ENCODE measurements at places on chromosomes 2 and 18.
A peak's percentile ranks its signal among the peaks of the same experiment; 100 is the strongest.

GRCh38 chr2:149827585-149828126 lies 240.1 kb upstream of the MMADHC start:
- DNase-seq, result no peak

- DNase-seq, result no peak
These were observed 43.3 kb upstream of the CYP20A1 start for GRCh38 chr2:203195331-203196036.

- DNase-seq, result no peak
These were observed 807.2 kb downstream of the LRP1B start for GRCh38 chr2:141323571-141323970.

GRCh38 chr18:9570255-9570654 lies 44.1 kb downstream of the PPP4R1 start:
- no peak for DNase-seq

DNA sequence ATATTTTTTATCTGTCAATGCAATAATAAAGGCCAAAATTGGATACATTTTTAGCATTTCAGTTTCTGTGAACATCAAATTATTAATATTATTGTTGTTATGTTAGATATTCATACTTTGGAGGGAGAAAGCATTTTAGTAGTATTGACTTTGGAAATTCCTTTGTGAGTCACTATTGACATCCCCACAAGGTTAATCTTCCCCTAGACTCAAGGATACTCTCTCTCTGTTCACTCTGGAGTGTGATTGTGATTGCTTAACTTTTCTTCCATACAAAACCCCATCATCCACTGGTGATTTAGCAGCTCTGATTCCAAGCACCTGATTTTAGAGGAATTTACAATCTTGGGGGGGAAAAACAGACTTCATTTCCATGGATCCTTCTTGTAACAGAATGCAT lies 352.0 kb downstream of the THSD7B start:
- peak; percentile 84 for DNase-seq

DNA sequence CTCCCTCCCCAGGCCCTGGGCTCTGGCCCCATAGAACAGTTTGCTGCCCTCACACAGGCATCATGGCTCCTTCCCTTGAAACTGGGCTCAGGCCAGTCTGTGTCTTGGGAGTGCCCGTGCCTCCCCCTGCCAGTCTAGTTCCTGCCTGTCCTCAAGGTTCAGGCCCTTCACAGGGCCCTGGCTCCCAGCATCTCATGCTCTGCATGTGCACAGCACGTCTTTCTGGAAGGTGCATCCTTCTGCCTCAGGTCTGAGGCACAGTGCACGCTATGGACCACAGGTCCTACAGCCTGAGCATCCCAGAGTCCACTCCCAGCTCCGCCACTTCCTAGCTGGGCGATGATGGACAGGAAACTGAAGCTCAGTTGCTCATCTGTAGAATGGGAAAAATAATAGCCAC lies 35.6 kb upstream of the FOSL2 start:
- DNase-seq, result no peak

GRCh38 chr2:48415836-48416515 lies 114.0 kb upstream of the STON1 start:
- DNase-seq, result no peak

DNA sequence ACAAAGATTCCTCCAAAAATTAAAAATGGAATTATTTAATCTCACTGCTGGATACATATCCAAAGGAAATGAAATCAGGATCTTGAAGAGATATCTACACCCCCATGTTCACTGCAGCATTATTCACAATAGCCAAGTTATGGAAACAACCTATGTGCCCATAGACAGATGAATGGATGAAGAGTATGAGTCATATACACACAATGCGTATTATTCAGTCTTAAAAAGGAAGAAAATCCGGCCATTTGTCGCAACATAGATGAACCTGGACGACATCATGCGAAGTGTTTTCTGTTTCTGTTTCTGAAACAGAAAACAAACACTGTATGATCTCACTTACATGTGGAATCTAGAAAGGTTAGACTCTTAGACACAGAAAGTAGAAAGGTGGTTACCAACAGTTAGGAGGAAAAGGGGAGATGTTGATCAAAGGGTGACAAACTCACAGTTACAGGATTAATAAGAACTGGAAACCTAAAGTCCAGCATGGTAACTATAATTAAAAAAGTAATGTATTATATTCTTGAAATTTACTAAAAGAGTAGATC lies 87.8 kb upstream of the ERBB4 start:
- no peak for DNase-seq

DNA sequence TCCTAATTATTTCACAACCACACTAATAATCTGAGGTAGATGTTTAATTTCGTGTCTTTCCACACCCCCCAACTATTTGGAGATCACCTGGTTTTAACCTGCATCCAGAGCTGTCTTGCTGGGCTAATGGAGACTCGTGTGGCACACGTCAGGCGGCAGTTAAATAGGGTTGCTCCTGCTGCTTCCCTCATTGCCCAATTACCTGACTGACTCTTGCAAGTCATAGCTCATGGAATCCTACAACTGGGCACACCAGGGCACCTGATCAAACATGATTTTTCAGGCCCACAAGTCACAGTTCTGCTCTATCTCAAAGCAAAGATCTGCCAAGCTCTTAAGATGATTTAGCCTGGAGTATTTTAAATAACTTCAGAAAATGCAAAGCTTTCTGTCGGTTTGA lies 1430.4 kb upstream of the ACVR2A start:
- DNase-seq, result no peak

DNA sequence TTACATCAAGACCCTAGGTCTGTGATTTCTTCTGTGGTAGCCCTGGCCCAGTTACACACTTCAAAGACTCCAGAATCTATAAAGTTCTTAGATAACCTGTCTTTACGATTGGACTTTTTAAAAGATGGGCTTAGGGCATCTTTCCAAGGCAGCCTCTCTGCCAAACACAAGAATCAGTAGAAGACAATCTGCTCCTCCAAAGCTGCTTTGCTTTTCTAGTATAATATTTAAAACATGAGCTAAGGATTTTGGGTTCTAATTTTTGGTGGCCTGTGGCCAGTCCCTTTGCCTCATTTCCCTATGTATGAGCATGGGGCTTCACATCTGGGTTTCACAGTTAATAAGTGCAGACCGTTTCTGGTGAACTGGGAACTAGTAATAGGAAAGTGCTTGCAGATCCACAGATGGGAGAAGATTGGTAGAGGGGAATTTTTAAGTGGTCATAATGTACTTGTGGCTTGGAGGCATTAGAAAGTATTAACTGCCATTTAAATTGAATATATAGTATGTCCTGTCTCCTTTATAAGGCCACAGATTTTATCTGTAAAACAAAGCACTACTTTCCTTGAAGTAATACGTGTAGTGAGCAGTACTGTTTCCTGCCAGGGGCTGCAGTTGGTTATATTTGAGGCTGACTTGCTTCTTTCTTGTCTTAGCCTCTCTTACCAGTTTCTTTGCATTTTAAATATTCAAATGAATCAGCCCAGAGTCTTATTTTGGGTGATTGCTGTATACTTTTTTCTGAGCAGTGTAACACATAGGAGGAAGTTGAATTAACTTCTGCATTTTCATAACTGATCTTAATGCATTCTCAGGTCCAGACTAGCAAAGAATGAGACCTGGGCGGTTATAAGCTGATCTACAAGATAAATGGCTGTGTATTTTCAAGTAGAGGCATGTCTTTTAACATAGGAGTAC lies 1.5 kb downstream of the ARPC2 start:
- DNase-seq, result no peak

- DNase-seq, result no peak
These were observed 175.7 kb downstream of the FAM210A start for GRCh38 chr18:13550418-13551304.

DNA sequence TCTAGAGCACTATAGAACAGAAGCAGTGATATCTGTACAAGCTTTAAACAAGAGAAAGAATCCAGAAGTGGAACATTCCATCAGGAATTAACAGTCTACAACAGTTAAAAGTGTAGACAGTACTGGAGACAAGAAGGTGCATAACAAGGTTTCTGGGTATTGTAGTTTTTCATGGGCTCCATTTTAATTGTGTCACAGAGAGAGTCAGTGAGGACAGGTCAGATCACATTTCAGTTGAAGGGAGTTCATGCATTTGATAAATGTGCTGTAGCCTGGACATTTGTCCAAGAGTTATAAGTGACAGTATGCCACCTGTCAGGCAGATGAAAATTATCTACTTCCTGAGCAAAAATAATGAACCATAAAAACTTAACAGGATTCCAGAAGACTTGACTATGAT lies 328.6 kb downstream of the CNTNAP5 start:
- no peak for DNase-seq

DNA sequence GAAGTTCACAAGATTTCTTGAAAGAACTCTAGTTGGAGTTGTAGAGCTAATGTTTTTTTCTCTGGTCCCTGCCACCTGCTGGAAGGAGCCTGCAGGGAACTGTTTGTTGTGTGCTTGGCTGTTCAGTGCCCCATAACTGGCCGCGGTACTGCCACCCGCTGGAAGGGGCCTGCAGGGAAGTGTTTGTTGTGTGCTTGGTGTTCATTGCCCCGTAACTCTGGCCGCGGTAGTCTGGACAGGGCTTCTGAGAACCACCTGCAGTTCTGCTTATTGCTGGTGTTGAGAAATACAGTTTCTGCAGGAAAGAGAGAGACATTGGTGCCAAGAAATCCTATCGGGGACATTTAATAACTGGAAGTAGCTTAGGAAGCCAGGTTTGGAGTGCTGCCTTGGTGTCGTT lies 58.1 kb downstream of the AGAP1 start:
- DNase-seq, result no peak

GRCh38 chr2:127422559-127423477 lies 4.6 kb downstream of the PROC start:
- DNase-seq, result no peak

GRCh38 chr18:10949655-10950054 lies 199.7 kb downstream of the PIEZO2 start:
- no peak for DNase-seq

- DNase-seq, result no peak
These were observed 902.6 kb upstream of the GCFC2 start for GRCh38 chr2:76613330-76613729.

- DNase-seq, result no peak
These were observed 83.9 kb upstream of the SLC39A10 start for GRCh38 chr2:195572895-195573683.

- DNase-seq, result no peak
These were observed 42.5 kb downstream of the WDR35 start for GRCh38 chr2:19947184-19947940.

DNA sequence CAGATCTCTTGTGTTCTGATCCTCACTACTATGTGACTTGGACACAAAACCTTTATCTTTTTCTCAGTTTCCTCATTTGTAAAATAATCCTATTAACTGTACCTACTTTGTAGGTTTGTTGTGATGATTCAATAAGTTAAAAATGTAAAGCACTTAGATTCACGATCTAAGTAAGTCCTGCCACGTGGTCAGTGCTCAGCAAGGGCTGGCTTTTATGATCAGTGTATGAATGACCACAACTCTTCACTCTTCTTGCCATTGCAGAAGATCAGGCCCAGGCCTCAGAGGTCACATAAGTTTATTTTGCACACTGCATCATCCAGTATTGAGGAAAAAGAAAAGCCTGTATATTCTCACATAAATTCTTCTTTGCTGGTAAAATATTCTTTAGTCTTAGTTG lies 1192.5 kb upstream of the ACVR2A start:
- no peak for DNase-seq

DNA sequence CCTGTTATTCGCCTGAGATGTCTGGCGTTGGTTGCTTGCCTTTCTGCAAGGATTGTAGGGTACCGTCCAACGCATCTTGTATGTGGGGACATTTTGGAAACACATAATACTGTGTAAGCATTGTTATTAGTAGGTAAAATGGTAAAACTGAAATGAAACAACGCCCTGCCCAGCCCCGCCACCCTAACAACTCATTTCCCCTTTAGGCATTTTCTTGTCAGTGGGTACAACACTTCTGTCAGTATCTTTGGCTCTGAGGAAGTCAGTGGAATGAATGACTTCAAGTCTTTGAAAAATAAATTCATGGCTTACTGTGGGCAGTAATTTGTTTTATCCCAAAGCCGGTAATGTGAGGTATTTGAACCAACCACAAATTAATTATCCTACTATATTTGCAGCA lies 86.0 kb downstream of the FMNL2 start:
- no peak for DNase-seq

DNA sequence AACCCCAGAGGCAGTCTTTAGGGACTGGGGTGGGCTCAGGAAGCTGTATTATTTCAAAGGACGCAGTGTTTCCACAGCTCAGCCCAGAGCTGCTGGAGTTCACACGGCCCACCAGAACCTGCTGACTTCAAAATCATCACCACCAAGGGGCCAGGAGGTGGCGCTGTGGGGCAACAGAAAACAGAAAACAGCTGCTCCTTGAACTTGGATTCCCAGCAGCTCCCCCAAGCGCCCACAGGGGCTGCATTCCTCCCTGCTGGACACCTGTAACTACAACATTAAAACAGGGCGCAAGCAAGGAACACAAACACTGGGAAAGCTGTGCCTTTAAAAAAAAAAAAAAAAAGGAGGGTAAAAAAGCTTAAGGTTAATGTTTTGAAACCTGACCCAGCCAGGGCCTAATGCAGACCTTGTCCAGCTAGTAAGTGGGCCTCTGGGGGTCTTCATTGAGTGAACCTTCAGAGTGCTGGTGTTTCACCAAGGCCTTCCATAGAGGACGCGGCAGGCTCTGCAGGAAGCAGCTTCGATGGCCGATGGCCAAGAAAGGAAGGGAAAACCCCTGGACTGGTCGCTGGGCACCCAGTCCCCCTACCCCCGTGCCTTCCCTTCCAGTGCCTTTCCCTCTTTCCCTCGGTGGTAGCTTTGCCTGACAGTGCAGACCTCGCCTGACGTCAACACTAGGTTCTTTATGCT lies 25.9 kb downstream of the MLPH start:
- DNase-seq, result no peak

DNA sequence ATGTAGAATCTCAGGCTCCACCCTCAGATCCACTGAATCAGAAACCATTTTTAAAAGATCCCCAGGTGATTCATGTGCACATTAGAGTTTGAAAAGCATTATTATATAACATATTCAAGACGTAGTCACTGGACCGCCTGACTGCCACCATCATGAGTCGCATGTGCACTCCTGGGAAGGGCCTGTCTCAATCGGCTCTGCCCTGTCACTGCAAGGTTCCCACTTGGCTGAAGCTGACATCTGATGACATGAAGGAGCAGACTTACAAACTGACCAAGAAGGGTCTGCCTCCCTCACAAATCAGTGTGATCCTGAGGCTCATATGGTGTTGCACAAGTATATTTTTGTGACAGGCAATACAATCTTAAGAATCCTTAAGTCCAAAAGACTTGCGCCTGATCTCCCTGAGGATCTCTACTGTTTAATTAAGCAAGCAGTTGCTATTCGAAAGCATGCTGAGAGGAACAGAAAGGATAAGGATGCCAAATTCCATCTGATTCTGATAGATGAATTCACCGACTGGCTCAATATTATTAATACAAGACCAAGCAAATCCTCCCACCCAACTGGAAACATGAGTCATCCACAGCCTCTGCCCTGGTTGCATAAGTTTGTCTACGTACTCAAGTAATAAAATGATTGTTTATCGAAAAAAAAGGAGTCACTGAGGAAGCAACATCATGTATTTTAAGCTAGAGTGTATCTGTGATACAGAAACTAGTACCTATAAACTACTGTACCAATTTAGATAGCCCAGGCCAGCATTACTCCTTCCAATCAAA lies 26.2 kb downstream of the ATAD2B start:
- DNase-seq, result peak; percentile 36

Data from HS-27A (cell line).